Mucosa of gallbladder (tissue), 1 donor: ENCODE measurements at places on chromosomes 5 and 9. TPM values are rescaled to one million over a fixed set of nuclear protein-coding genes. Genes with fewer than 3 reads are reported as not detected.

Gene WWC1
- total RNA-seq = 58.4 TPM

Gene KIF24
- total RNA-seq = 1.9 TPM

- no peak for DNase-seq
Observed at GRCh38 chr9:107919263-107919662, 429.7 kb upstream of the KLF4 start.

Gene EIF4E1B
- total RNA-seq = not detected

DNA sequence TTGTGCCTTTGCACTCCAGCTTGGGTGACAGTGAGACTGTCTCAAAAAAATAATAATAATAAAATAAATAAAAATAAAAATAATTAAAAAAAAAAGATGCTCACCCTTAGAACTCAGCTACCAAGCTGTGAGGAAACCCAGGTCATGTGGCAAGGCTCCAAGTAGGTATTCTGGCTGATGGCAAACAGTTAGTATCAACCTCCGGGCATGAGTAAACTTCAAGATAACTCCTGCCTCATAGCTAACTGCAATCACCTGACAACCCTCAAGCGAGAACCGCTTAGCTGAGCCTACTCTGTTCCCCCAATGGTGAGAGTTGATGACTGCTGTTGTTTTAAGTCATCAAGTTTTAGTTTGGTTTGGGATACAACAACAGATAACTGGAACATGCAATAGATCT is 6.1 kb upstream of the SLC44A1 start:
- DNase-seq = peak; percentile 60

DNA sequence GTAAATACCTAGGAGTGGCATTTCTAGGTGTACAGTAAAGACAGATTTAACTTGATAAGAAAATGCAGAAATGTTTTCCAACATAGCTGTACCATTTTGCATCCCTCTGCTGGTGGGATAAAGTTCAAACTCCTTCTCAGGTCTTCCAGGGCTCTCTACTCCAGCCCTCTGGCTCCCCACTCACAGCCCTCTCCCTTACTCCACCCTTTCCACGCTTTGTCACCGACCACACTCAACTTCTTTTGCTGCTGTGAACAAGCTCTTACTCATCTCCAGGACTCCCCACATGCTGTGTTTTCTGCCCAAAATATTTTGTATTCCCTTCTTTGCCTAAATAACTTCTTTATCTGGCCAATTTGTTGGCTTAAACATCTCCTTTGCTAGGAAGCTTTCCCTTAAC is 90.6 kb upstream of the OSMR start:
- DNase-seq = no peak

GRCh38 chr5:143309661-143310431 is 93.6 kb downstream of the NR3C1 start:
- DNase-seq = no peak

Gene NXNL2
- 1.9 TPM for total RNA-seq

Gene CFAP90
- not detected for total RNA-seq

DNA sequence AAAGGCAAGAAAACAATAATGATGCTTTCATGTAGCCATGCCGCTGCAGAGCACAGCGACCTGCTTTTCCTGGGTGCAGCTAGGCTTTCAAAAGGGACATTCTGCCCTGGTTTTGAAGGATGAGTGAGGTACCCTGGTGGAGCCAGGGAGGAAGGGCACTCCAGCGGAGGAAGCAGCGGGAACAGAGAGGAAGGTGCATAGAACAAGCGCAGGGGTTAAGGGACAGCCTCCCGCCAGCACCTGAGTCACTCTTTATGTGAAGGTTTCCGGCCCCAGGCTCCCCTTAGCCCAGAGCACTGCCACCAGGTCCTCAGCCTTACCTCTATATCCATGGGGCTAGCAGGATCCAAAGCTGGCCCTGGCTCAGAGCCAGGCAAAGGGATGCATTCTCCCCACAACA is 221.1 kb downstream of the CDK5RAP2 start:
- DNase-seq = no peak

DNA sequence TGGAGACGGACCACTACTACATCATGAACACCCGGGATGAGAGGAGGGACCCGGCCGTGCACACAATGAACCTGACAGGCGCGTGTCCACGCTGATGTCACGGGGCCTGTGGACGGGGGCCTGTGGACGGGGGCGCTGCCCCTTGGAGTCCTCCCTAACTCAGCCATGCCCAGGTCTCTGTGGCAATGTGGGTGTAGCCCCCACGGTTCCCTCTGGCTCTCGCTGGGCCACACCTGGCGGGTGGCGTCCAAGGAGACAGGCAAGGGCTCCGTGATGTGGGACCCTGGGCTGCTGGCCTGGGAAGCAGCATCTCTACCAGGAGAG is 22.1 kb downstream of the PAEP start:
- no peak for DNase-seq

Gene TAF11L6
- not detected for total RNA-seq

DNA sequence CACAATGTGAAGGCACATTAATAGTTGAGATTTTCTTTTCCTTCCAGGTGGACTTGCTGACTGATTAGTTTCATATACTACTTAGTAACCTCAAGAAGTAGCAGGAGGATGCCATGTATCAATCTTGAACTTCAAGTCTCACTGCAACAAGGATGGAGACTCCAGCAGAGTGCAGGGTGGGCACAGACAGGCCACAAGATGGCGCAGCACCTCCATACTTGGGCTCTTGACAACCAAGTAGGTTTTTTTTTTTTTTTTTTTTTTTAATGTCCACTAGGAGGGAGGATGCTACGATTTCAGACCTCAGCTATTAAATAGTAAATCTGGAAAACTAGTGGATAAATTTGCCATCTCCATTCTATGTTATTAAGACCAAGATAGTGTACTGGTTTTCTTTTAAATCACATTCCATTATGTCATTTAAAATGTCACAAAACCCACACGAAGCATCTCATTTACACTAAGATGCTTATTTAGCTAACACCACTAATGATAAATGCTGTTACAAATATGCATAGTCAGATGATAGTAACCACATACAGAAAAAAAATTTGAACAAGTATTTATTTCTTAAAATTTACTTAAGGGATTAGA is 58.6 kb downstream of the IL6ST start:
- DNase-seq = peak; percentile 76
